Calu3 (cell line): ENCODE measurements at places on chromosomes 16 and 17. TPM values are rescaled to one million over a fixed set of nuclear protein-coding genes. Genes with fewer than 3 reads are reported as not detected.

- H3K27me3 ChIP-seq: peaks cover 99% of the 10 kb centered on the region
- H3K27ac ChIP-seq: no peak overlapping the region
- peaks cover under 1% of the 10 kb centered on the region for H3K36me3 ChIP-seq
- H3K4me1 ChIP-seq: peaks cover 10% of the 10 kb centered on the region
- H3K4me3 ChIP-seq: peak overlapping the region; percentile 46
- DNase-seq: no peak
Measured at GRCh38 chr16:1159325-1159972, 6.5 kb downstream of the CACNA1H start.

DNA sequence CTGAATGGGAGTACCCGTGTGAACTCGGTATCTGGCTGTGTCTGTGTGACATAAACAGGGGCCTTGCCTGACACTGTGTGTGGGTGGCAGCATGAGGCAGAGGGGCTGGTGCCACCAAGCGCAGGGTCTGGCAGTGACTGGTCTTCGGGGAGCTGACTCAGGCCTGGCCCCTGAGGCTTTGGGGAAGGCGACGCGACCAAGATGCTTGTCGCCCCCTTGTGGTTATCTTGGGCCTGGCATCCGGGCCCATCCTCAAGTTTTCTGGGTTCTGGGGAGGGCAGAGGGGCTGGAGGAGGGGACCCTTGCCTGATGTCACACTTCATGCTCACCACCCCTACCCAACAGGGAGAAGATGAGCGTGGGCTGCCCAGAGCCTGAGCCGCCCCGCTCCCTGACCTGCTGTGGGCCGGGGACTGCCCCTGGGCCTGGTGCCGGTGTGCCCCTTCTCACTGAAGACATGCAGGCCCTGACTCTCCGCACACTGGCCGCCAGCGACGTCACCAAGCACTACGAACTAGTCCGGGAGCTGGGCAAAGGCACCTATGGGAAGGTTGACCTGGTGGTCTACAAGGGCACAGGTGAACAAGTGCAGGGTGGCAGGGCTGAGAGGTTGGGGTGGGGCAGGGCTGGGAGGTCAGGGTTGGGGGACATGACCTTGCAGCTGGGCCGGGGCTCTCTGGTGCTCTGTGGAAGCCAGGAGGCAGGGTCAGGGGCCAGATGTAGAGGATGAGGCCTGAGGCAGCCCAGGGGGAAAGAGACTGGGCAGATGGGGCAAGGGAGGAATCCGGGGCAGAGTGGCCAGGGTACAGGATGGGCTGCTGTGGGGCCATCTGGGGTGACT, 24.9 kb downstream of the SBK1 start:
- DNase-seq: peak; percentile 80
- H3K4me3 ChIP-seq: no peak overlapping the region
- H3K36me3 ChIP-seq: peaks cover 5% of the 10 kb centered on the region
- no peaks in the 10 kb centered on the region for H3K27me3 ChIP-seq
- no peaks in the 10 kb centered on the region for H3K4me1 ChIP-seq

DNA sequence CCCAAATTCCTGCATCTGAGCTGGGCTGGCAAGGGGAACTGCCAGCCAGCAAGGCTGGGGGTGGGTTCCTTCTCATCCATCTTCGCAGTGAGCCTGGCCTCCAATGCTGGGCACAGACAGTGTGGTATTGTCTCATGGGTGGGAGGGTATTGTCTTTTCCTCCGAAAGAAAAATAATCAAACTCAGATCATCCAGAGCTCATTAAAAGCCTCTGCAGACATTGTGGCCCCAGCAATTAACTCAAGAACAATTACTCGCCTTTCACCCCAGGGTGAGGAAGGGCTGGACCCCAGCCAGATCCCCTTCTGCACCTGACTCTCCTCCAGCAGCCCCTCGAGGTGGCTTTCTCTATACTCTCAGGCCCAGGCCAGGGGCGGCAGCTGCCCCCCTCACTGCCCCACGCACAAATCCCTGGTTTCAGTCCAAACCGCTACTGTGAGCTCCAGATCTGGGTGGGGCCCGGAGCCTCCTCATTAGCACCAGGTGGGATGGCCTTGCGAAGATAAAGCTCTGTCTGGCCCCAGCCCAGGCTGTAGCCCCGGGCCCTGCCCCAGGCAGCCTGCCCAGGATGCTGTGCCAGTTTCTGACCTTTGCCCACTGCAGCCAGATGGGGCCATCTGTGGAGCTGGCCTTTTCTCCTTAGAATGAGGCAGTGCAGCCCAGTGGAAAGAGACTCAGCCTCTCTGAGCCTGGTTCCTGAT, 2.3 kb upstream of the KRT15 start:
- DNase-seq: peak; percentile 70
- peaks cover 97% of the 10 kb centered on the region for H3K36me3 ChIP-seq
- peak overlapping the region; percentile 99 for H3K27ac ChIP-seq
- peaks cover 73% of the 10 kb centered on the region for H3K4me1 ChIP-seq
- no peaks in the 10 kb centered on the region for H3K27me3 ChIP-seq

GRCh38 chr17:1847191-1847590, 17.4 kb downstream of the RPA1 start:
- no peak overlapping the region for H3K4me3 ChIP-seq
- H3K4me1 ChIP-seq: no peaks in the 10 kb centered on the region
- H3K36me3 ChIP-seq: peaks cover 21% of the 10 kb centered on the region
- no peak overlapping the region for H3K27ac ChIP-seq

DNA sequence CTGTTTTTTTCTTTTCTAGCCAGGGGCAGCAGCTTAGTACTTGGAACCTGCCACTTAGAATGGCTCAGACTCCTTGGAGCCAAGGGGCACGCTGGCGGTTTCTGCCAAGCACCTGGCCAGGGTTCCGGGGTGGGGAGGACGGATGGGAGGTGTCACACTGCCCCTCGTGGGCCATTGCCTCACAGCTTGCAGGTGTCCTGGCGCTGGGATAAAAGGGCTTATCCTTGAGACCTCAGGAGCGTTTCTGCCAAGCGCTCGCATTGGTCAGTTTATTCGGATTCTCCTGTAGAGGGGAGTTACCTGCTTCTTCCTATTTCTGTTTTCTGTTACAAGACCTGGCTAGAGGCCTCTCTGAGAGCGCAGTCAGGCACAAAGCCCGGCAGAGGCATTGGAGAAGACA, 234.6 kb downstream of the MSI2 start:
- no peak for DNase-seq
- no peak overlapping the region for H3K27ac ChIP-seq
- no peaks in the 10 kb centered on the region for H3K27me3 ChIP-seq

DNA sequence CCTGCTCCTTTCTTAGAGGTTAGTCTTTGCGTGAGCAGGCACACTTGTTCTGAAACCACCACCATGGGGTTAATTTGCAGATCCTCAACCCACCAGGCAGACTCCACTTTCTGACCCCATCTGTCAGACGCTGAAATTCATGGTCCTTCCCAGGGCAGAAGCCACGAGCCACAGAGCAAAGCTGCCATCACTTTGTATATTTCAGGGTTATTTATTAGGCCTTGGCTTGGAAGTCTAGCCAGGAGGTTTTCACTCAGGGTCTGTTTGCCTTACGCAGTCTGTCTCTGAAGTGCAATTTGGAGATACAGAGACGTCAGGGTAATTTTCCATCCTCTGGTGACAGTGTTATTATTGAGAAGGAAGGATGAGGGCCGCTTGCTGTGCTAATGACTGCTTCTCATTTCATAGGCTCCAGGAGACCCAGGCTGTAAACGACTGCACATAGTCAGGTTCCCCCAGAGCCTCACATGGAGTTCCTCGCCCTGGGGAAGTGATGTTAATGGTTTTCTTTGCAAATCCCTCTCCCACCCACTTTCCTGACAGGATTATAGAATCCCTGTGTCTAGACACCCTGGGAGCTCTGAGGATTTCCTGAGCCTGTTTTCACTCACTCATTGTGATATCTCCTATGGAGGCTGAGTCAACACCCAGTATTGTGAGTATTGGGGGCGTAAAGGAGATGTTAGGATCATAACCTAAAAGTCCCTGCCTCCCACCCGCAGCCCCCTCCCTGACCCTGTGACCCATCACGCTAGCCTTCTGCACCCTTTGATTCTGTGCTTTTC, 269.0 kb downstream of the ABCC12 start:
- no peaks in the 10 kb centered on the region for H3K36me3 ChIP-seq
- no peak overlapping the region for H3K4me3 ChIP-seq
- peaks cover 8% of the 10 kb centered on the region for H3K4me1 ChIP-seq
- no peak overlapping the region for H3K27ac ChIP-seq
- DNase-seq: no peak

DNA sequence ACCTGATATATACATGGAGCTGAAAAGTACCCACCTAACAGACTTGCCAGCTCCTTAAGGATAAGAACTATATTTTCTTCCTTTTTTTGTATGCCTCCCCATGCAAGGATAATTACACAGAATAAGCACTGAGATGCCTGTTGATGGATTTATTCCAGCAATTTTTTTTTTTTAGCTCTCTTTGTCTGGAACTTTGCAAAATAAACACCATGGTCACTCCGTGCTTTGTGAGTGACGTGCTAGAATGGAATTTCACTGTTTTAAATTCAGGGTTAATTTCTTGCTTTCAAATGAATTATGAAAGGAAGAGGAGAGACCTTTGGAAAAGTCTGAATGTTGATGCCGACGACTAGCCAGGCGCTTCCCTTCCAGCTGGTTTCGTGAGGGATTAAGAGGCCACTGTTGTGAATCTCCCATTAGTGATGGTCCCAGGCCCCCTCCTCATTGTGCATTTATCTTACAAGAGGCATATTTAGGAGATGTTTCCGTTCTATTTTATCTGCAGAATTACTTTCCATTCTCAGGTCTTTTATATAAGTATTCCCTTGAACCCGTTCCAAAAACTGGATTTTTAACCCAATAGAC, 529.1 kb downstream of the WWOX start:
- no peaks in the 10 kb centered on the region for H3K27me3 ChIP-seq
- H3K4me3 ChIP-seq: no peak overlapping the region
- H3K4me1 ChIP-seq: no peaks in the 10 kb centered on the region
- H3K36me3 ChIP-seq: no peaks in the 10 kb centered on the region
- H3K27ac ChIP-seq: no peak overlapping the region

Gene ZNF624
- total RNA-seq: 2.3 and 3.3 TPM in 2 replicates

GRCh38 chr16:79599837-79600637, 500 bp downstream of the MAF start:
- peak; percentile 58 for DNase-seq
- H3K4me3 ChIP-seq: peak overlapping the region; percentile 81
- peaks cover 57% of the 10 kb centered on the region for H3K27me3 ChIP-seq
- peak overlapping the region; percentile 91 for H3K27ac ChIP-seq
- H3K36me3 ChIP-seq: peaks cover 30% of the 10 kb centered on the region
- H3K4me1 ChIP-seq: peaks cover 24% of the 10 kb centered on the region

Gene PLA2G10
- total RNA-seq: 3.3 and 6.3 TPM in 2 replicates

- no peak for DNase-seq
- no peaks in the 10 kb centered on the region for H3K27me3 ChIP-seq
- H3K4me3 ChIP-seq: no peak overlapping the region
- no peak overlapping the region for H3K27ac ChIP-seq
- peaks cover 29% of the 10 kb centered on the region for H3K36me3 ChIP-seq
- H3K4me1 ChIP-seq: no peaks in the 10 kb centered on the region
Measured at GRCh38 chr16:87735270-87736007, 30.3 kb downstream of the KLHDC4 start.

DNA sequence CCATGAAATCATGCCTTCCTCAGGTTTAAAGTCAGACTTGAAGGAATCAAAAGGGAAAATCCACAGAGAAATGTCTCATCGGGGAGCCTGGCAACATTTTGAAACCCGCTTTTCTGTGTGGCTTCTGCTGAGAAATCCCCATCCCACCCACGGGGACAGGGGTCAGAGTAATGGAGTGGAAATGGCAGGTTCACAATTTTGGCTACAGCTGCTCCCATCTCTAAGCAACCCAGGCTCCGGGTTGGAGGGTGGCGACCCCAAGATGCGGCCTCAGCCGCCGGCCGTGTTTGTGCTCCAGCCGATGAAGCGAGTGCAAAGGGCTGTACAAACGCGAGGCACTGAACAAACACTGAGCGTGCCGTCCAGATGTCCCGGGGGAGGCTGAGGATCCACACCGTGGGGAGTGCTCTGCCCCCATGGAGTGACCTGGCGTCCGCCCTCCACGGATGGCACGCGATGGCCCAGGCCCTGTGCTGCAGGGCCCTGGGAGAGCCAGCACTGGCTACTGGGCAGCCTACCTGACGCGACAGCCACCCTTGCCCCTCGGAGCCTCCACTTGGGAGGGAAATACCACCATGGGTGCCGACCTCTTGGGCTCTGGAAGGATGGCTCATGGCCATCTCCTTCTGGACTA, 22.2 kb downstream of the SLC43A2 start:
- no peak for DNase-seq
- no peaks in the 10 kb centered on the region for H3K27me3 ChIP-seq
- no peak overlapping the region for H3K4me3 ChIP-seq

DNA sequence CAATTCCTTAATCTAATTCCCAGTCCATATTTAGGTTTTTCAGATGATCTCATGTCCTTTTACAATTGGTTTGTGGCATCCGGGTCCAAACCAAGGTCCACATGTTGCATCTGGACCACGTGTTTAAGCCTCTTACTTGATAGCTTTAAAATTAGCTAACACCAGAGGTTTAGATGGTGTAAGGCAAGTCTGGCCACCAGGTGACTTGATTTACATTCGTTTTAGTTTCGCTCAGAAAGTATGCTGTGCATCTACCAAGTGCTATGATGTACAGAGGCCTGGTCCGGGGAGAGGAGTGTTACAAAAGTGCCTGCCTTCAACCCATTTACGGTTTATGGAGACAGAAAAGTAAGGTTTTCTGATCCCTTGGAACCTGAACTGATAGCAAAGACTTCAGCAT, 878 bp upstream of the DNAJA2 start:
- no peaks in the 10 kb centered on the region for H3K27me3 ChIP-seq
- DNase-seq: no peak
- H3K36me3 ChIP-seq: peaks cover 51% of the 10 kb centered on the region
- peak overlapping the region; percentile 74 for H3K4me3 ChIP-seq
- H3K27ac ChIP-seq: peak overlapping the region; percentile 93

GRCh38 chr17:37438141-37438540, 31.5 kb downstream of the TADA2A start:
- DNase-seq: no peak
- H3K4me1 ChIP-seq: no peaks in the 10 kb centered on the region
- H3K4me3 ChIP-seq: no peak overlapping the region
- no peaks in the 10 kb centered on the region for H3K27me3 ChIP-seq
- peaks cover 70% of the 10 kb centered on the region for H3K36me3 ChIP-seq
- H3K27ac ChIP-seq: no peak overlapping the region

GRCh38 chr17:81556863-81557262, 4.7 kb upstream of the FAAP100 start:
- no peak for DNase-seq
- H3K4me3 ChIP-seq: no peak overlapping the region
- peaks cover 24% of the 10 kb centered on the region for H3K4me1 ChIP-seq
- peaks cover 91% of the 10 kb centered on the region for H3K36me3 ChIP-seq
- H3K27ac ChIP-seq: no peak overlapping the region
